ENCODE measurements at places on chromosomes 1 and 21.

DNA sequence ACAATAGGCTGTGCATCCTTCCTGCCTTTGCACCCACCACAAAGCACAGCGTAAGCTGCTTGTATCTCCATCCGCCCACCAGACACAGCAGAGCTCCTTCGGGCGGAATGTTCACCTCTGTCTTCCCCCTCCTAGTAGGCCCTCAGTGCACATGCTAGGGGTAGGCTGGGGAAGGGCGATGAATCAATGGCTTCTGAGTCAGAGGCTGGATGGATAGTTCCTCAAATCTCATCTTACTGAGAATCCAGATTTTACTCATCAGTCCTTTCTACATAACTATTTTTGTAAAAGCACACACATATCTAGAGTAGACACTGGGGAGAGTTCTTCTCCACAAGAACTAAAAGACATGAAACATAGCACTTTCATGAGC, 73.8 kb downstream of the BCAR3 start:
- DNase-seq: no peak

DNA sequence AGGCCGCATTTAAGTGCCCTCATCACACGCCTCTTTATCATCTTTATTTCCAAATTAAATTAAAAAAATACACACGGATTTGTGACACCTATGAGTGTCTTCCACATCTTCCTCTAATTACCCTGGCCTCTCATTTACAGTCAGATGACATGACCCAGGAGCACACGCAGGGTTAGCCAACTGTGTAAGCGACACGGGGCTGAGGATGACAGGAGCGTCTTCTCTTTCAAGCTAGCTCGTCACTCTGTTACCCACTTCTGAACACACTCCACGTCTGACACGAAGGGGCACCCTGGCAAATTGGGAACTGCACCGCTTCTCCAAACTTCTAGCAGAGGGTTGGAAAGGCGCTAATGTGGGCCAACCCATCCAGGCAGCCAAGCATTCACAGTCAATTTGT, 112.1 kb downstream of the SMYD2 start:
- no peak for DNase-seq

DNA sequence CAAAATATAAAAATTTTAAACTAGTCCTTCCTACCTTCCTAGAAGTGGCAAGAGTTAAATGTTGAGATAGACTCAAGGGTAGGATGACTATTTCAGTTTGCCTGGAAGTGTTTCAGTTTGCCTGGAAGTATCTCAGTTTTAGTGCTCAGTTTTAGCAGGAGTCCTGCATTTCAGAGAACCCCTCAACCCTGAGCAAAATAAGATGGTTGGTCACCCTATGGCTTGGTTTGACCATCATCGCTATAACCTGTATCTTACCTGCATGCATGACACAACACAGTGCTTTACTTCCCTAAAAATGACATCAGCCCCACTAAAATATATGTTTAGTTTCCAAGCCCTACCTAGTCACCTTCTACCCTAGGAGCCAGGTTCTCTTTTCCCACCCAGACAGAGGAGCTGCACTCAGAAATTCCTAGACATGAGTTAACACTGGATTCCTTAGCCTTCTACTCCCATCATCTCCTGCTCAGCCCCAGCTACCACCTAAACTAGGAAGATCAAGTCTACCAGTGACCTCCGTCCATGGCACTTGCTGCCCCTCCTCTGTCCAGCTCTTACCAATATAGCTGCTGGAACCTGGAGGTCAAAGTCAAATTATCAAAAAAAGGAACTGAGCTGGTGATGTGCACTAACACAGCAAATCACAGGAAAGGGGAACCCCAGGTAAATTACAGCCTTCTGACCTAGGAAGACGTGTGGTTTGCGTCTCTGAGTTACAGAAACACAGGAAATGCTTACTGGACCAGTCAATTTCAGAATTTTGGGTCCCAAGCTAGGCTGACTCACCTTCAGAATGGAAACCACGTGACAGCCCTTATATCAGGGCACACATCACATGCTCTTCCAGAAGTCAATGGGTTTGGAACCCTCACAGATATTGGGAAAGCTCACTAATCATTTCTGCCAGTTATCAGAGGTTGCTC, 2.2 kb upstream of the G0S2 start:
- peak; percentile 23 for DNase-seq

- no peak for DNase-seq
These were observed 4.9 kb downstream of the CROCC start for GRCh38 chr1:16926491-16927073.

DNA sequence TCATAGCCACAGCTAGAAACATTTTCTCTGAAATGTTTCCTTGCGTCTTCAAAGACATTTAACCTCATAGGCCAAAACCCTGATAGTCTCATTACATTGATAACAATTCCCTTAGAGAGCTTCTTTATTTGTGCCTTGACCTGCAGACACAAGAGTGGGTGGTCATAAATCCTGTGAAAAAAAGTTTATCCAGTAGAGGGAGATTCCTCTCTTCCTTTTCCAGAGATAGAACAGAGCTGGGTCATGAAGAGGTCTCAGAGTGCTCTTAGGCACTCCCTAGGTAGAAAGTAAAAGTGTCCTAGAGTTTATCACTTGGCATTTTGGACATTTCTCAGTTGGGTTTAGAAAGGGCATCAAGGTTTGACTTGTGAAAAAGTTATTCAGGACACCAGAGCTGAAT, 426.1 kb downstream of the NUF2 start:
- no peak for DNase-seq

GRCh38 chr1:246064891-246065290, 442.2 kb downstream of the SMYD3 start:
- DNase-seq: no peak

DNA sequence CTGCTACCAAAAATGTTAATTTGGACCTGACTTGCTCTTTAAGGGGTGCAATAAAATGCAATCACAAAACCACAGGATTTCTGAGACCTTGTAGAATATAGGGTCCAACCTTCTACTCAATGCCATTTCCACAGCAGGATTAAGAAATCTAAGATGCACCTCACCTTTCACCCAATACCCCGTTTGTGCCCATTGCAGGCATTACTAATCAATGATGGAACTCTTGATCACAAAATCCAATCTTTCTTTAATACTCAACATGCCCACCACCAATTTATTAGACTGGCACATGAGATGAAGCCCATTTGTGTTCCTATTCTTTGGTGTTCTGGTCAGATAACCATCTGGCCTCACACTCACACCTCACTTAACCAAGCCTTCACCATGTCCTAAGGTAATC, 117.2 kb upstream of the IGSF21 start:
- DNase-seq: no peak

DNA sequence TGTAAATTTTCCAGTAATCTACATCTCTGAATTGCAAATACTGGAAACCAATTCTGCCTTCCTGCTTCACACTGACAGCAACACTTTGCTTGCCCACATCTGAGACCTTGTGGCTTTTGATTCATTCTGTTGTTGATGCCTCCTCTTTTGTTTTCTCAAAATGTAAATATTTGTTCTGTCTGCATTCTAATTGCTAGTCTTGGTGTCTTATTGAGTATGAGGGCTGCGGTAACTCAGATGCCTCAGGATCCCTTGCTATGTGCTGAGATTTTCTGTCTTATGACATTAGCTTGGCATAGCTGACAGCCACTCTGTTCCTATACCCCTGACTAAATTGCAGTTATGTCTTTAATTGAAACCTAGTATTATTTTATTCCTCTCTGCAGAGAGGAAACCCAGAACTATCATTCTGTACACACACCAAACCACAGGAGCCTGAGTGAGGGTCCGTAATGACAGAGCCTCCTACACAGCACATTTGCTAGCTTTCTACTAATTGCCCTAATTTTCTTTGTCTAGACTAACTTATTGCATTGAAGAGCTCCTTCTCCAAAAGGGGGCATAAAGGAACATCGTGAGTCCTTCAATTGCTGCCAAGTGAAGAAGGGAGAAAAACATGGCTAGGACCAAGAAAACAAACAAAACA, 72.1 kb downstream of the GREM2 start:
- no peak for DNase-seq

- DNase-seq: no peak
These were observed 73.7 kb downstream of the LMO4 start for GRCh38 chr1:87402241-87403002.

- DNase-seq: no peak
These were observed 29.8 kb upstream of the KIF21B start for GRCh38 chr1:201053155-201053860.
